T-cell (primary cell): ENCODE measurements at places on chromosomes 6 and 20.

GRCh38 chr6:40923326-40923725 lies 115.7 kb downstream of the UNC5CL start:
- DNase-seq = no peak

DNA sequence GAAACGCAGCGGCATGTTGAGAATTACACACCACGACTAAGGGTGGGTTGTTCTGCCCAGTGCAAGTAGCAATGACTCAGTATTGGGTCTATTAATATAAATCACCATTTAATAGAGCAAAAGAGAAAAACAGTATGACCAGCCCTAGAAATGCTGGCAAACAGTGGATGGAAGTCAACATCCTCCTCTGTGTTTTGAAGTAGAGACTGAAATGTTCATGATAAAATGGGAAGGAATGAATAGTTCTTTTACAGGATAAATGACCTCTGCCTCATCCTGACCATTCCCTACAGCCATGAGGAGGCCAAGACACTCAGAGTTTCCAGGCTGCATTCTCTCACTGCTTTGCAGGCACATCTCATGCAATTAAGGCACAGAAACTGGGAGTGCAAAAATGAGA lies 111.8 kb downstream of the PSMB1 start:
- DNase-seq = no peak

GRCh38 chr6:38671885-38672467 lies 31.0 kb downstream of the GLO1 start:
- DNase-seq = no peak

DNA sequence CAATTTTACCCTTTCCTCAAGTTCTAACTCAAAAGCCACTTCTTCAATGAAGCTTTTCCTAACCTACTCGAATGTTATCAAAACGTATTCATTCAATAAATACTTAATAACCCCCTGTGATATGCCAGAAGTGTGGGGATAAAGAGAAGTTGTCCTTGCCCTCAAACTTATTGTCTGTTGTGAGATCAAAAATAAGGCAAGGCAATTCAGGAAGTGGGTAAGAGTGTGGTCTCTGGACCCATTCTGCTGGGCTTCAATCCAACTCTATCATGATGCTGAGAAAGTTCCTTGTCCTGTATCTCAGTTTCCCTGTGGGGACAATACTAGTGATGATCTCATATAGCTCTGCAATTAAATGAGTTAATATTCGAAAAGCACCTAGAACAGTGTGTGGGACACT lies 92.8 kb downstream of the PRDM1 start:
- no peak for DNase-seq

DNA sequence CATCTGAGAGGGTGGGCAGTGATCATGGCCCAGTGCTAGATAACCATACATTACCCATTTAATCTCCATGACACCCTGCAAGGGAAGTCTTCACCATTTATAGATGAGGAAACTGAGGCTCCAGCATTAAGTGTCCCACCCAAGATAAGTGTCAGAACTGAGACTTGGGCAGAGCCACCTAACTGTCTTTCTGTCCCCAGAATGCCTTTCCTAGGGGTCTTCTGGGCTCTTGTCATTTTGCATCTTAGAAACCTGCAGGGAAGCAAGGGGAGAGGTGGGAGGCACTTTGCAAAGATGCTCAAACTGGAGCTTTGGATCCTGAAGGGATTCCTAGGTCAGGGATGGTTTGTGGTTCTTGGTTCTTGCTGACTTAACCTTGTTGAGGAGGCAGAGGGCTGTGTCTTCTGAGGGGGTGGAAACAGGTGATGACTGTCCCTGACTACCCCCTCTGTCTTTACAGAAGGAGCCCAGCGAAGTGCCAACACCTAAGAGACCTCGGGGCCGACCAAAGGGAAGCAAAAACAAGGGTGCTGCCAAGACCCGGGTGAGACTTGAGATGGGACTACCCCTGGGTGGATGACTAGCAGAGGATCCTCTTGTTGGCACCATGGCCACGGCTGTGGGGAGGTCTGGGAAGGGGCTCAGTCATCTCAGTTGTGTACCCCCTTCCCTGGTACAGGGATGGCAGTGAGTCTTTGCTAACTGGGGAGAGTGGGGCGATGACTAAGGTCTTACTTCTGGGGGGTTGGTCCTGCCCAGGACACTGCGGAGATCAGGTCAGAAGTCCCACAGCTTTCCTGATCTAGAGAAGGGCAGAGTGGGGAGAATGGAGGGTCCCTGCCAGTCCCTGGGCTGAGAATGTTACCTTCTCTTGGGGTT lies 5.8 kb downstream of the HMGA1 start:
- no peak for DNase-seq

DNA sequence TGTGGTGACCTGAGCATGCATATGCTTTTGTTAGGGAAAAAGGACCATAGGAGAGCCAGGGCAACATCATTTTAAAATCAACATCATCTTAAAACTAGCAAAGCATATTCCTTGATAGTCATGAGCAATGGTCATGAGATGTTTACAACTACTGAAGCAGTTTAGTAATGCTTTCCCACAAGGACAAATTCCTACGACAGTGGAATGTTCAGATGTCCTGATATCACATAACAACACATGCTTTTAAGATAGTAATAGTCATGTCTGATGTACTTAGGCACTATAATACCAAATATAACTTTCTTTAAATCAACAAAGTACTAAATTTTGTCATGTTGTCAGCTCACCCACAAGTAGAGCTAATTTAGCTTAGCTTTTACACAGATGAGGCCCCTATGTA lies 370.3 kb downstream of the HTR1B start:
- DNase-seq = no peak

GRCh38 chr6:23783901-23784300 lies 342.1 kb upstream of the NRSN1 start:
- no peak for DNase-seq

DNA sequence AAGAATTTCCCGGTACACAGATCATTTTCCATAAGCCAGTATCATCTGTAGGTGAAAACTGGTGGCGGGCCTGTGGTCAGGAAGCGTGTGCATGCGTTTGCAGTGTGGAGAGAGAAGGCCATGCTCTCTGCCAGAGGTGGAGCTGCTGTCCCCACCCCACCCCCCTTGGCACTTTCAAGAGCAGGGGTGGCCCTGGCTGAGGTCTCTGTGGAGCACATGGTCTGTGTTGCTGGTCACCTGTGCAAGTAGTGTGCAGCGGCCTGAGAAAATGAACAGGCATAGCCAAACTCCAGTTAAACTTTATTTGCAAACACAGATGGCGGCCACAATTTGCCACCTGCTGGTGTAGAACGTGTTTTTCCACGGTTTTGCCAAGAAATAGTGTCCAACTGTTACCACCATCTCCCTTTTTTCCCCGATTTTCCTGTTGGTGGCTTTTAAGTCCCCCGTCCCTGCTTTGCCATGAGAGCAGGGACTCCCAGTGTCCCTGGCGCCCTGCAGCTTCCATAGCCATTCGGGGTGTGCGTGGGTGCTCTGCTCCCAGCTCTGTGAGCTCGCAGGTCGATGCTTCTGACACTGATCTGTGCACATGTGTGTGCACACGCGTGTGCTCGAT lies 2.5 kb downstream of the ADRM1 start:
- DNase-seq = no peak

DNA sequence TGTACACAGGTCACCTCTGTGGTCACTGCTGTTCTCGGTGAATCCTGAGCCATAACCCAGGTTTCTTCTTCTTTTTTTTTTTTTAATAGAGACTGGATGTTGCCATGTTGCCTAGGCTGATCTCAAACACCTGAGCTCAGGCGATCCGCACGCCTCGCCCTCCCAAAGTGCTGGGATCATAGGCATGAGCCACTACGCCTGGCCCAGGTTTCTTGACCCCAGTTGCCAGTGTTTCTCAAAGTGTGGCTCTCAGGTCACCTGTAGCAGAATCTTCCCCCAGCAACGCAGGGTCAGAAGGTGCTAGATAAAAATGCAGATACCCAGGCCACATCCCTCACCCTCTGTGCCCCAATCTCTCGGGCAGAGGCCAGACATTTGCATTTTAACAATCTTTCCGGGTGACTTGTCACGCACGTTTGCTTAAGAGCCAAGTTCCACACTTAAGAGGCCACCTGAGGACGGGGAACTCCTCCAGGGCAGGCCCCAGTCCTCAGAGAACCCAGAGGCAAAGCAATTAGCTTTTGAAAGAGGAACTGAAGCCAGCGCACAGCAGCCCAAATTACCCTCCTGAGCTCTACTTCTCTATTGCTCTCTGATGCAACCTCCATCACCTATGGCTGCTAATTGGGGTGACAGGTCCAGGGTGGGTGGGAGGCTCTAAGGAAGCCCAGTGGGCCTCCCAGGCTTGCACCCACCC lies 81.8 kb downstream of the NFATC2 start:
- DNase-seq = no peak

GRCh38 chr6:167776906-167777627 lies 49.6 kb upstream of the AFDN start:
- DNase-seq = no peak

DNA sequence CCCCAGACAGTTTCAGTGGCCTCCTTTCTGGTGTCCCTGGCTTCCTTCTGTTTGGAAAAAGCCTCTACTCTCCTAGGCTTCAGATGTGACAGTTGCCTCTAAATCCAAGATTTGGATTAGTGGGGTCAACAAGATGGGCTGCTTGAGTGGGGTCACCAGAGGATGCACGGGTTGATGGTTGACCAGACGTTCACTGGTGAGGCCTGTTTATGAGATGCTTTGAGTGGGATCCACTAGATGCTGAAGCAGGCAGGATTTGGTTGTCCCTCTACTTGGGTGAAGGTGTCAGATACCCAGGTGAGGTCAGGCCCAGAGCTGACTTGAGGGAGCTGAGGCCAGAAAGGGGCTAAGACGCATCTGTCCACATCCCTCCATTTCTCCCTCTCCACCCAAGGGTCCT lies 8.1 kb upstream of the DLGAP4 start:
- DNase-seq = no peak

- DNase-seq = peak; percentile 52
Measured at GRCh38 chr20:58308680-58309527, 611 bp upstream of the RAB22A start.

DNA sequence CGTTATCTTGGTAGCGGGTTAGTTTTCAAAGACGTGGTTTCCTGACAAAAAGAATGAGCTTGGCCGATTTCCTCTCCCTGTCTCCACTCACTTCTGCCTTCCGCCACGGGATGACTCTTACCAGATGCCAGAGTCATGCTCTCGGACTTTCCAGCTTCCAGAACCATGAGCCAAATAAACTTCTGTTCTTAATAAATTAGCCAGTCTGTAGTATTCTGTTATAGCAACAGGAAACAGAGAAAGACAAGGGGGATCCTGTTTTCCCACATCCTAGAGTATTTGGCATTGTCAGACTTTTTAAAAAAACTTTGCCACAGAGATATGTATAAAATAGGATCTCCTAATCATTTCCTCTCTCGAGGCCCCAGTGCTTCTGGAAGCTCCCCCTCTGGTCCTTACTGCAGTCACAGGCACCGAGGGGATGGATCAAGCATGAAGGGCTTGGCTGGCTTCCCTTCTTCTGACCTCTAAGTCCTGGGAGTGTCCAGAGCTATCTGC lies 84.9 kb upstream of the NAA20 start:
- no peak for DNase-seq

DNA sequence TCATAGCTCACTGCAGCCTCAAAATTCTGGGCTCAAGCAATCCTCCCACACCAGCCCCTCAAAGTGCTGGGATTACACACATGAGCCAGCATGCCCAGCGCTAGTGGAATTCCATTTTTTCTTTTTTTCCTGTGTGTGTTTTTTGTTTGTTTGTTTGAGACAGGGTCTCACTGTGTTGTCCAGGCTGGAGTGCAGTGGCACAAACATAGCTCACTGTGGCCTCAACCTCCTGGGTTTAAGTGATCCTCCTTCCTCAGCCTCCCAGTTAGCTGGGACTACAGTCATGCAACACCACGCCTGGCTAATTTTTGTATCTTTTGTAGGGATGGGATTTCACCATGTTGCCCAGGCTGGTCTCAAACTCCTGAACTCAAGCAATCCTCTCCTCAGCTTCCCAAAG lies 14.1 kb upstream of the PARD6B start:
- no peak for DNase-seq

DNA sequence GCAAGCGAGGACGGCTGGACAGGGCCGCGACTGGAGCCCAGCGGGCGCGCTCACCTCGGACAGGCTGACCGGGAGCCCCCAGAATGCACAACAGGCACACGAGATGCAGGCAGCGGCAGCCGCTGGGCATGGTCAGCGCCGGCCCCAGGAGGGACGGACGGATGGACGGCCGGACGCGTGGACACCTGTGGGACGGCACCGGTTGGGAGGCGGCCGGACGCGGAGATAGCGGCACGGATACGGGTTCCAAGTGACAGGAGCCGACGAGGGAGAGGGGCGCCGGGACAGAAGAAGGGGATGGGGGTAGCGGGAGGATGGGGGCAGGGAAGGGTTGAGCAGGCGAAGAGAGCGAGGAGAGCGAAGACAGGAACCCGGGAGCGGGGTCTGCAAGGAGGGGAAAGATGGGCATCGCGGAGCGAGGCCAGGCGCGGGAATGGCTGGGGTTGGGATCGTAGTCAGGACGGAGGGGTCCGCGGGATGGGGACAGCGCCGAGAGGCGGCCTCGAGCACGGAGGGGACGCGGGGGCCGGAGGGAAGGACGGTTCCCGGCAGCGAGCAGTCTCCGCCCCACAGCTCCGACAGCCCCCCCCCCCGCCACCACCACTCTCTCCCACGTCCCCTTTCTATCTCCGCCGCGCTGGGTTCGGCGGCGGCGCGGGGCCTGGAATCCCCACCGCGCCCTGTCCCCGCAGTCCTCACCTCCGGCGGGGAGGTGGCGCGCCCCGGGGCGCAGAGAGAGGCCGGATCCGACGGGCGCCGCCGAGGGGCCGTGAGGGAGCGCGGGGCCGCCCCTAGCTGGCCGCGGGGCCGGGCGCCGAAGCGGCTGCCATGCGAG lies 435 bp downstream of the DLK2 start:
- DNase-seq = peak; percentile 12

- DNase-seq = no peak
Measured at GRCh38 chr6:129882510-129883023, 21.5 kb upstream of the TMEM244 start.

GRCh38 chr6:107075951-107076381 lies 39.3 kb downstream of the BEND3 start:
- DNase-seq = no peak

DNA sequence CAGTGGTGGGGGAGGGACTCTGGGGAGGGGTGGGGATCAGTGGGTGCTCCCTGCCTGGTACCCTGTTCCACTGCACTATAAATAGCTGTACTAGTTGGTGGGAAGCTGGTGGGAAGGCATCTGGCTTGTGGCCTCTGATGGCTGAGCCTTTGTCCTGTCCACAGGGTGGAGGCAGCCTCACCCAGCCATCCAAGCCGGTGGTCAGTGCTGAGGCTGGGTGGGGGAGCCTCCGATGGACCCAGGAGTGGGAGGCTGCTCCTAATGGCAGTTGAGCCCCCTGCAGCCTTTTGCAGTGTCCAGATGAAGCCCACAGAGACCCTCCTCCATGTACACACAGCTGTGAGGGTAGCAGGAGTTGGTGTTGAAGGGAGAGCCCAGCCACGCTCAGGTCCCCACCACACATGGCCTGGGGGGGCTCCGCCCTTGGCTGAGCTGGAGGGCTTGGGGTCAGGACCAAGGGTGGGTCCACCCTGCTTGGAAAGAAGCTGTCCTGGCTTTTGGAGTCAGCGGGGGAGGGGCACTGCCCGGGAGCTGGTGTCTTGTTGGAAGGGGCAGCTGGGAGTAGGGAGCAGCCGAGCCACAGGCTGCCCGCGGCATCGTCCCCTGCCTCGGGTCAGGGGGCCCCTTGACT lies 2.5 kb downstream of the PPDPF start:
- DNase-seq = no peak
